Osteoblast (primary cell): ENCODE measurements at places on chromosomes 5 and 9.

GRCh38 chr5:90398726-90399125 is 10.8 kb downstream of the CETN3 start:
- DNase-seq, result no peak

- peak; percentile 73 for DNase-seq
These were observed 1.4 kb downstream of the CHD1 start for GRCh38 chr5:98927242-98927988.

DNA sequence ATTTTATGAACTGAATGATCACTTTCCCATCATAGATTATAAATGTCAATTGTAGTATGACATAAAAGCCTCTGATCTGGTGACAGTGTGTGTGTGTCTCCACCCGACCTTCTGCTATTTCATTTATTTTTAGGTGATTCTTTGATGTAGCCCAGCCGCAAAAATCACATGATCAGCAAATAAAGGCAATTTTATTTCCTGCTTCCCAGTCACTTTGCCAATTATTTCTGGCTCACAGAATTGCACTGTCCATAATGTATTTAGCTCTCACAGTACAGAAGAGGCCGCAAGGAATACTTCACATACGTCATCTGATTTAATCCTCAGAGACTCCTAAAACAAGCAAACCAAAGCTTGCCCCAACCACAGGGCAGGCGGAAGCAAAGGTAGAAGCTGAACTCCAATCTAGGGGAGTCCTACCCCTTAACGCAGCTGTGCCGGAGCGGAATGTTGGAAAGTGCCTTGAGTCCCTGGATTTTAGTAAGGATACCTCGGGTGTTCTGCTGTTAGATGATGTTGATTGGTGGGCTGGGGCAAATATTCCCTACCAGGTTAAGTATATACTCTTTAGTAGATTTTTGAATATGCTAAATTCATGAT is 384.0 kb upstream of the IRX4 start:
- no peak for DNase-seq

DNA sequence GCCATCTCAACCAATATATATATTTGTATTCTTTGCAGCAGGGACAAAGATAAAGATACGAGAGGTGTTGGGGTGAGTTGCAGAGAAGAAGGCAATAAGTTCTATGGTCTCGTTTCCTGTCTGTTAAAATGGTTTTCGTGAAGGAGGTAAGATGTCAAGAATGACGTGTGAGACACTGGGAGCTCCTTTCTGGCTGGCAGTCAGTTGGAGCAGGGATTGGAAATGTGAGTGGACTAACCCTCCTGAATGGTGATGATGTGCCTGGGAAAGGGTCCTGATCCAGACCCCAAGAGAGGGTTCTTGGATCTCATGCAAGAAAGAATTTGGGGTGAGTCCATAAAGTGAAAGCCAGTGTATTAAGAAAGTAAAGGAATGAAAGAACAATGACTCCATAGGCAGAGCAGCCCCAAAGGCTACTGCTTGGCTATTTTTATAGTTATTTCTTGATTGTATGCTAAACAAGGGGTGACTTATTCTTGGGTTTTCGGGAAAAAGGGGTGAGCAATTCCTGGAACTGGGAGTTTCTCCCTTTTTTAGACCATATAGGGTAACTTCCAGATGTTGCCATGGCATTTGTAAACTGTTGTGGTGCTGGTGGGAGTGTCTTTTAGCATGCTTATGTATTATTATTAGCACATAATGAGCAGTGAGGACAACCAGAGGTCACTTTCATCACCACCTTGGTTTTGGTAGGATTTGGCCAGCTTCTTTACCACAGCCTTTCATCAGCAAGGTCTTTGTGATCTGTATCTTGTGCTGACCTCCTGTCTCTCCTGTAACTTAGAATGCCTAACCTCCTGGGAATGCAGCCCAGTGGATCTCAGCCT is 53.7 kb downstream of the SPATA31C2 start:
- no peak for DNase-seq

- peak; percentile 30 for DNase-seq
These were observed 58.9 kb downstream of the CAMSAP1 start for GRCh38 chr9:135848341-135849047.

GRCh38 chr9:137019891-137020683 is 8.0 kb downstream of the ABCA2 start:
- no peak for DNase-seq

- DNase-seq, result peak; percentile 15
These were observed 151.3 kb downstream of the CHSY3 start for GRCh38 chr5:130055572-130055971.

GRCh38 chr5:170880084-170880483 is 18.3 kb downstream of the RANBP17 start:
- peak; percentile 72 for DNase-seq

DNA sequence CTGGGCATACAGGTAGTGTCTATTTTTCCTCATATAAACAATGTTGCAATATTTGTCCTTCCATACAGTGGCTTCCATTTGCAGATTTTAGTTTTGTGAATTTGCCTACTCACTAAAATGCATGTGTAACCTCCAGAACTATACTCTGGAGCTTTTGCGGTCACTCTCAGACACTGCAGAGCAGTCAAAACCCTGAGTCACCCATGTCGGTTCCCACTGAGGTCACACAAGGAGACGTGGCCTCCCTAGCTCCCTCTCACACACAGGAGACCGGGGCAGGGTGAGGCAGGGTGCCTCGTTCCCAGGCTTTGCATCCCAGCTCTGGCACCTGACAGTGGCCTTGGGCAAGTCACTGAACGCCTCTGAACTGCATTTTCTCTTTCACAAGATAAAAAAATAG is 55.5 kb upstream of the ZNF354A start:
- DNase-seq, result peak; percentile 95

DNA sequence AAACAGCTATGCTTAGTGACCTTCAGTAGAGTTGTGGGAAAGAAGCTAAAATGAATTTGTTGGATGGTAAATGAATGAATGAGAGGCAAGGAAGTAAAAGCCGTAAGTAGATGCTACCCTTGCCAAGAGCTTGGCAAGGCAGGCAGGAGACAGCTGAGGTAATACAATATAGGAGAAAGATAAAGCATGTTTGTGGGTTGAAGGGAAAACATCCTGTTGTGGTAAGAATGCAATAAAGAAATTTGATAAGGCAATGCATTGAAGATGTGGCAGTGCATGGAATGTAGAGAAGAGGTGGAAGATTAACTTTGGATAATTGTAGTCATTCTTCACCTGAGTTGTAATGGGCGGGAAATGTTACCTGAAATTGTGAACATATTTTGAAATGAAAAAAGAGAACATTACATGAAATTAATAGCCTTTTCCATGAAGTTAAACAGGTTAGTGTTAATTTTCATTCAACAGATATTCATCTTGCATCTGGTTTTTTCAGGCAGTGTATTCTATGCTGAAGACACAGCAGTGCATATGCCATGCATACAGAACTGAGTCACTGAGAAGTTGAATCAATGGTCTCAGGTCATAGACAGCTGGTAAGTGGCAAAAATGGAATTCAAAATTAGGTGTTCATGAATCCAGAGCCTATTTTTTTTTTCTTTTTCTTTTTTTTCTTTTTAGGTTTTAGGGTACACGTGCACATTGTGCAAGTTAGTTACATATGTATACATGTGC is 43.4 kb upstream of the SPINK5 start:
- DNase-seq, result no peak

DNA sequence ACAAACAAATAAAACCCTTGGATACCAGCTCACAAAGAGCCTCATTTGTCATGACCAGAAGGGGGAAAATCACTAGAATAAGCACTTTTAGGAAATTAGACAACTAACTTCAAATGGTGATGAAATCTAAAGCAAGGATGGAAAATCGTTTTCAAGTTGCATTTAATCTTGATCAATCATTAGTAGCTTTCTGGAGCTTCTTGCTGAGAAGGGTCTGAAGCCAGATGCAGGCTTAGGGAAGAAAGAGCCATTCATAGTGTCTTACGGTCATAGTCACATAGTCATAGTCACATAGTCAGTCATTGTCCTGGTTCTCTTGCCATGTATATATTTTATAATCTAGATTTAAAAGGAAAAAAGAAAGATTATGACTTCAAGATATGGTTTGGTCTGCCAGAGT is 610.5 kb downstream of the ACTL7B start:
- no peak for DNase-seq

DNA sequence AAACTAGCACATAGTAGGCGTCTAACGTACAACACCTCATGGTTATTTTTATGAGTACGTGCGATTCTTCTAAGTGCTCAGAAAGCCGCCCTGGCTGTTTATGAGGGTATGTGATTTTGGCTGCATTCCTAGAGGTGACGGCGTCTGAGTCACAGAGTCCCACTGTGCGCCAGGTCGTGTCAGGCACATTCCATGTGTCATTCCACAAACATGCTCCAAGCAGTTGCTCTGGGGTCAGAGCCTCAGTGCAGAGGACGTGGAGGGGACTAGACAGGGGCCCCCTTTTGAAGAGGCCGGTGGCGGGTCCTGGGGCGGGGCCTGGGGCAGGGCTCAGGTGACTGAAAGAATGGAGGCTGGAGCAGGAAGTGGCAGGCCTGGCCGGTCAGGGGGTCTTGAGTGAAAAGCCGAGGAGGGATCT is 51.9 kb downstream of the NEK6 start:
- peak; percentile 99 for DNase-seq

DNA sequence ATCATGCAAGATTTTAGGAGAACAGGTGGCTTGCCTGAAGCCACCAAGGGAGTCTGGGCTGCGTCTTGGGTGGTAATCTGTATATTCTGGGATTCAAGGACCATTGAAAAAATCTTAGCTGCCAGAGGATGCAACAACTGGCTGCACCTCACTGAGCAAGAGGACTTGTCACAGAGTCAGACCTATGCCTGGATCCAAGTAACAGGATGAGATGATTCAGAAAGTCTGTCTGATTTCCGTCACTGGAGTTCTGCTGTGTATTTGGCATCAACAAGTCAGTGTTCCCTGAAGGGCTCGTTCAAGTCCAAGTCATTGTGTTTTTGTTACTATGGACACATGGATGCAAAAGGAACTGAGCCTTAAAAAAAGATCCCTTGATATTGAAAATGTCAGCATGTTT is 37.8 kb upstream of the CARTPT start:
- DNase-seq, result no peak

GRCh38 chr5:28729067-28729466 is 1690.7 kb upstream of the CDH9 start:
- no peak for DNase-seq

- peak; percentile 65 for DNase-seq
These were observed 572 bp downstream of the CDK5RAP2 start for GRCh38 chr9:120579139-120580050.

- no peak for DNase-seq
These were observed 280.2 kb downstream of the CDH12 start for GRCh38 chr5:22572941-22573340.

DNA sequence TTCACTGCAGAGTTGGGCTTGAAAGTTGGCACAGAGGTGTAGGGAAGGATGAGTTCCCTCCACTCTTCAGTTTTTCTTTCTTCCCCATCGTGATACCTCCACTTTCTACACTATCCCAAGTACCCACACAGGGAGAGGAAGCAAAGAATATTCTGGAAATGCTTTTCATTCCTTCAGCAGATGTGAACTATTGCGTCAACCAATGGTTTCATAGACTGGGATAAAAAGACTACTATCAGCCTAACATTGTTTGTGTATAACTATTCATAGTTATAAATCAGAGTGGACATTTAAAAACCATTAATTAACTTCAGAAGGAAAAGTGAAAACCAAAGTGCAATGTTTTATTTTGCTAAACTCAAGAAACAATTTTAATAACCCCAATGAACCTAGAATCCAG is 63.6 kb upstream of the MAMDC2 start:
- no peak for DNase-seq

DNA sequence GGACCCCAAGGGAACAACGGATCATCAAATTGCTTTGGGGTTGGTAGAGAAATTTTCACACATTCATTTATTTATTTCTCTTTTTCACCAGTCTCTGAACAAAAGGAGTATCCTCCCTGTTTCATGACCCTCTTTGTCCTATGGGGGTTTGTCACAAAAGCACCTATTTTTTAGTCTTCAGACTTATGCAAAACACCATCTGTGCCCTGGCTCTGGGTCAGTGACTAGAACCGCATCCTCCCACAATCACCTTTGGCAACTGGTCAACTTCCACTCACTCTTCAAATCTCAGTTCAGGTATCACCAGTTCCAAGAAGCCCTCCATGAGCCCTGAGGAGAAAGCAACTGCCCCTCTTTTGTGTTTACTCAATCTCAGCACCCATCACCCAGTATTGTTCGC is 395.7 kb downstream of the CDK5RAP2 start:
- DNase-seq, result no peak

- DNase-seq, result no peak
These were observed 43.5 kb downstream of the MTX3 start for GRCh38 chr5:79947567-79947966.
